Breast epithelium (tissue), 4 donors: ENCODE measurements at places on chromosomes 11 and 22.

GRCh38 chr22:44729391-44730021 lies 22.9 kb upstream of the ARHGAP8 start:
- no peak for DNase-seq

DNA sequence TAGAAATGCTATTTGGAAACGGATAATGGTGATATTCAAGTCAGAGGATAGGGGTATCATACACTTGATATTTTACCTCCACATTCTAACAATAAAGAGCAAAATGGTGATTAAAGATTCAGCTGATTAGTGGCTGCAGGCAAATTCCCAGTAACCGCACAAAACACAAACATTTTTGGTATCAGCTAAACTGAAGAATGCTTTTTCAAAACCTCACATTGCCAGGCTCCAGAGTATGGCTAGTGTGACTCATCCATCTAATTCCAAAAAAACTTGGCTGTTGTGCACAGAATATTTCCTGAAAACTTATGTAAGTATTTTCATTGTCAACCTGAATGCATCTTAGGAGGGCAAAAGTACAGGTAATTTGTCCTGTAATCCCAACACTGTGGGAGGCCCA lies 10.9 kb downstream of the SRPRA start:
- no peak for DNase-seq

DNA sequence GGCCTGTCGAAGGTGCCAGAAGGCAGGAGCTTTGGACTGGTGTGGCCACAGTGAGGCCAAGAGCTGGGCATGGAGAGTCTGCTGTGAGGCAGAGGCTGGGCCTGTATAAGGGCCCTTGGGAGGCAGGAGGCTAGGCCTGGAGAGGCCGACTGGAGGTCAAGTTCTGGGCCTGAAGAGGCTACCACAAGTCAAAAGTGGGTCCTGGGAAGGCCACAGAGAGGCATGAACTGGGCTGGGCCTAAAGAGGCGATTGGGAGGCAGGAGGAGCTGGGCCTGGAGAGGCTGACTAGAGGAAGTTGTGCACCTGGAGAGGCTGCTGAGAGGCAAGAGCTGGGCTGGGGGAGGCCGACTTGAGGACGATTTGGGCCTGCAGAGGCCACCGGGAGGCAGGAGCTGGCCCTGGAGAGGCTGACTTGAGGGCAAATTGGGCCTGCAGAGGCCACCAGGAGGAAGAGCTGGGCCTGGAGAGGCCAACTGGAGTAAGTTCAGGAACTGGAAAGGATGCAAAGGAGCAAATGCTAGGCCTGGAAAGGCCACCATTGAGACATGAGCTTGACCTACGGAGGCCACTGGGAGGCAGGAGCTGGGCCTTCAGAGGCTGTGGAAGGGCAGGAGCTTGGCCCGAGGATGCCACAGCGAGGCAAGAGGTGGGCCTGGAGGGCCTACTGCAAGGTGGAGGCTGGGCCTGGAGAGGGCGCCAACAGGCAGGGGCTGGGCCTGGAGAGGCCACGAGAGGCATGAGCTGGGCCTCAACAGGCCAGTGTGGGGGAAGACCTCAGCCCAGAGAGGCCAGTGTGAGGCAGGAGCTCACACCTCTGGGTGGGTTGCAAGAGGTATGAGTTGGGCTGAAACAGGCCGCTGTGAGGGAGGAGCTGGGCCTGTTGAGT lies 39.8 kb downstream of the OR4C45 start:
- no peak for DNase-seq

DNA sequence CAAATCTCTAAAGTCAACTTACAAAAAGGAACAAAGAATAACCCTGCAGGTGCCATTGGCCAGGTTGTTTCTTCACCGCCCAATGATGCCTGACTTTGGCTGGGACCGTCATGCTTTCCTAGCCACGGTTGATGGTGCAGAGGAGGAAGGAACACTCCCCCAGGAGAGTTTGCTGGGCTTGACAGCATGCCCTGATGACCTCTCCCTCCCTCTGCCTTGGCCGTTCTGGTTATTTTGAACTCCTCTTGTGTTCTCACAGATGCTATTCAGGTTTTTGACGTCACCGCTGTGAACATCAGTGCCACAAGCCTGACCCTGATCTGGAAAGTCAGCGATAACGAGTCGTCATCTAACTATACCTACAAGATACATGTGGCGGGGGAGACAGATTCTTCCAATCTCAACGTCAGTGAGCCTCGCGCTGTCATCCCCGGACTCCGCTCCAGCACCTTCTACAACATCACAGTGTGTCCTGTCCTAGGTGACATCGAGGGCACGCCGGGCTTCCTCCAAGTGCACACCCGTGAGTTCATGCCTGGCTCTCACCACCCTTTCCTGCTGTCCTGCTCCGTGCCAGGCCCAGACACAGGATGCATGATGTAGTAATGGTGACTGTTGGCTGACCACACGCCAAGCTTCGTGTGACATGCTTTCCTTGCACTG lies 89.0 kb upstream of the OR4B1 start:
- DNase-seq = no peak

DNA sequence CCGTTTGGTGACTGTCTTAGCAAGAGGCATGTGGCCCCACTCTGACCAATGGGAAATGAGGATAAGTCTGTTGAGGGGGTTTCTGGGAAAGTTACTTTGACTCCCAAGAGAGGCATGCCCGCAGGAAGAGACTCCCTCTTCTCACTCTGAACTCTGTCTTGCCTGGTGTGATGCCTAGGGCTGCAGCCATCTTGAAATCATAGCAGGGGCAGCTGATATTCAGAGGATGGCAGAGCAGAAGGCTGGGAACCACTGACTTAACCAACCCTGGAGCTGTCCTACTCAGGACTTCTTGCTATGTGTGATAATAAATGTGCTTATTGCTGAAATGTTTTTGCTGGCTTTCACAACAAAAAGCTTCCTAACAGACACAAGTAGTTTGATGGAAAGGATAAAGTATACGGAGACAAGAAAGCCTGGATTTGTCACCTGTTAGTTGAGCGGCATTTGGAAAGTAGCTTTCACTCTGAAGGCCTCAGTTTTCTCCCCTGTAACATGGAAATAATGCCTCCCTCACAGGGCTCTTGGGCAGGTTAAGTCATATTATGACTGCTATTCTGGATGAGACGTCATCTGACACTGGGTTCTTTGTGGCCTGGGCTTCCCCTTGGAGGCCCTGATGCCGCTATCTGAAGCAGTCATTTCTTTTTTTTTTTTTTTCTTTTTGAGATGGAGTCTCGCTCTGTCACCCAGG lies 128.5 kb downstream of the CEP164 start:
- DNase-seq = no peak

DNA sequence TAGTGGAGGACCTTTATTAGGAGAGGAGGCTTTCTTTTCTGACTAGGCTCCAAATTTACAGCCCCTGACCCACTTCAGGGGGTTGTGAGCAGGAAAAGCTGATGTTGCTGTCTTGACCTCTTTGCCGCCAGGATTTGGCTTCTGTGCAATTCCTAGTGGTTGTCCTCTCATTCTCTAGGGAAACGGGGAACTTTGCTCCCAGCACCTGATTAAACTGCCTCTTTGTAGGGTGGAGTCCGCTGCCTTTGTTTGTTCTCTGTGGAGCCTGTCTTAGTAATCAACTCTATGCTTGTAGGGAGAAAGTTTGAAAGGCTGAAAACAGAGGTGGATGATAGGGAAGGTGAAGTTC lies 16.3 kb downstream of the CTNND1 start:
- DNase-seq = no peak

- DNase-seq = no peak
Measured at GRCh38 chr11:102780491-102780918, at the start of gene MMP10. Gene MMP10 (minus strand): TSS chr11:102780628. CDS start chr11:102780591, 37 bp downstream.

GRCh38 chr11:126419801-126420697 lies 64.6 kb downstream of the ST3GAL4 start:
- no peak for DNase-seq
